Placental epithelial cell (primary cell): ENCODE measurements at places on chromosomes 3 and 15. TPM values are rescaled to one million over a fixed set of nuclear protein-coding genes. Genes with fewer than 3 reads are reported as not detected.

The MKRN2OS gene
- total RNA-seq, result 1.1 TPM in 1 of 2 replicates, not detected in the other

The TMC3 gene
- not detected in 2 replicates for total RNA-seq

The PTPRG gene
- 8.7 and 15.3 TPM in 2 replicates for total RNA-seq

The ITIH4 gene
- 2.0 and 6.7 TPM in 2 replicates for total RNA-seq

The PDE8A gene
- 15.3 and 22.0 TPM in 2 replicates for total RNA-seq

The FMN1 gene
- 2.7 and 4.2 TPM in 2 replicates for total RNA-seq

The IL20RB gene
- total RNA-seq, result 0.54 and 1.6 TPM in 2 replicates

The C3orf49 gene
- not detected in 2 replicates for total RNA-seq

The MOBP gene
- 0.76 TPM in 1 of 2 replicates, not detected in the other for total RNA-seq

The IL17RC gene
- total RNA-seq, result 365 and 408 TPM in 2 replicates

The ROPN1 gene
- total RNA-seq, result not detected in 2 replicates

The P2RY1 gene
- total RNA-seq, result under 0.01 and 0.11 TPM in 2 replicates

The DCBLD2 gene
- total RNA-seq, result 64.4 and 135 TPM in 2 replicates

The GOLGA6A gene
- total RNA-seq, result 0.39 and 0.54 TPM in 2 replicates

The TMEM44 gene
- 15.5 and 23.9 TPM in 2 replicates for total RNA-seq

The KBTBD13 gene
- total RNA-seq, result not detected in 2 replicates

The GOLGA8K gene
- 0.39 TPM in 1 of 2 replicates, not detected in the other for total RNA-seq

The ATP13A5 gene
- total RNA-seq, result not detected in 2 replicates

The SERPINI1 gene
- 1.6 and 2.0 TPM in 2 replicates for total RNA-seq

The RAB5A gene
- 76.5 and 93.8 TPM in 2 replicates for total RNA-seq

The GPR160 gene
- 0.11 TPM in 1 of 2 replicates, not detected in the other for total RNA-seq

The RAB7A gene
- total RNA-seq, result 47.3 and 60.5 TPM in 2 replicates

The CPA3 gene
- not detected in 2 replicates for total RNA-seq

The SNTN gene
- total RNA-seq, result not detected in 2 replicates

The OIP5 gene
- 2.7 and 4.1 TPM in 2 replicates for total RNA-seq

The DLL4 gene
- 0.22 TPM in 1 of 2 replicates, not detected in the other for total RNA-seq

The FRG2C gene
- total RNA-seq, result not detected in 2 replicates

The ZNF620 gene
- total RNA-seq, result 0.79 and 0.87 TPM in 2 replicates

The ILDR1 gene
- total RNA-seq, result not detected in 2 replicates

The ATP13A4 gene
- total RNA-seq, result 2.4 and 5.4 TPM in 2 replicates

The HTR3E gene
- not detected in 2 replicates for total RNA-seq

The ROBO1 gene
- total RNA-seq, result 18.2 and 30.2 TPM in 2 replicates

The CDC25A gene
- total RNA-seq, result 5.1 and 12.0 TPM in 2 replicates

The GSK3B gene
- total RNA-seq, result 79.7 and 96.7 TPM in 2 replicates

The LMOD3 gene
- under 0.01 TPM in 1 of 2 replicates, not detected in the other for total RNA-seq

The CHRD gene
- under 0.01 TPM in 1 of 2 replicates, not detected in the other for total RNA-seq

The TTLL13 gene
- total RNA-seq, result not detected in 2 replicates

The PARP14 gene
- 7.0 and 34.9 TPM in 2 replicates for total RNA-seq

The REC114 gene
- not detected in 2 replicates for total RNA-seq

The CPLX3 gene
- not detected in 2 replicates for total RNA-seq

The GOLGA8S gene
- total RNA-seq, result under 0.01 TPM in 1 of 2 replicates, not detected in the other

The ZWILCH gene
- total RNA-seq, result 9.8 and 16.9 TPM in 2 replicates

The GRK7 gene
- 0.11 TPM in 1 of 2 replicates, not detected in the other for total RNA-seq

The NUP210 gene
- not detected in 2 replicates for total RNA-seq

The KIF15 gene
- total RNA-seq, result 2.8 and 4.3 TPM in 2 replicates

The NPAP1 gene
- not detected in 2 replicates for total RNA-seq

The SLC28A1 gene
- not detected in 2 replicates for total RNA-seq

The SAMD7 gene
- total RNA-seq, result not detected in 2 replicates

The FBXW12 gene
- under 0.01 TPM in 1 of 2 replicates, not detected in the other for total RNA-seq

The CRYGS gene
- 1.3 and 1.6 TPM in 2 replicates for total RNA-seq
